ENCODE measurements at places on chromosomes 2 and 18.

GRCh38 chr2:157321466-157321865 is 4.2 kb downstream of the ERMN start:
- no peak for DNase-seq

DNA sequence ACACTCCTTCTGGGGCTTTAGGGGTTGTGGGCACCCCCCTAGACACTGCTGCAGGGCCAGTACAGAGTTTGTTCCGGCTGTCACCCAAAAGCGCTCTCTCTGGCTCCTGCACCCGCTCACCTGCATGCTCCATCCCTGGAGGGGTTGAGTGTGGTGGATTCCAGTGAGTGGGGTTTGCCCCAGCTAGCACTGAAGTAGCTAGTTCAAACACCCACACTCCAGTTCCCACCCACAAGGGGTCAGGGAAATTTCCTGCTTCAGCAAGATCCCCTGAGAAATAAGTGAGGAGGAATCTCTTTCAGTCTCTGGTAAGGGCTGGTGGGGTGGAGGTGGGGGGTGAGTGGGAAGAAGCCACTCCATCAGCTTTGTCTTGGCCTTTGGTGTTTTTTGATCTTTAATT is 73.6 kb downstream of the TMEM17 start:
- DNase-seq, result no peak

- DNase-seq, result peak; percentile 78
Measured at GRCh38 chr2:85264471-85264870, 63.3 kb downstream of the TGOLN2 start.

- no peak for DNase-seq
Measured at GRCh38 chr2:7706791-7707190, 789.6 kb downstream of the RNF144A start.
